AG04449 (cell line): ENCODE measurements at places on chromosomes 5 and 9.

- DNase-seq, result no peak
Measured at GRCh38 chr5:149632311-149633251, 51.3 kb downstream of the ARHGEF37 start.

DNA sequence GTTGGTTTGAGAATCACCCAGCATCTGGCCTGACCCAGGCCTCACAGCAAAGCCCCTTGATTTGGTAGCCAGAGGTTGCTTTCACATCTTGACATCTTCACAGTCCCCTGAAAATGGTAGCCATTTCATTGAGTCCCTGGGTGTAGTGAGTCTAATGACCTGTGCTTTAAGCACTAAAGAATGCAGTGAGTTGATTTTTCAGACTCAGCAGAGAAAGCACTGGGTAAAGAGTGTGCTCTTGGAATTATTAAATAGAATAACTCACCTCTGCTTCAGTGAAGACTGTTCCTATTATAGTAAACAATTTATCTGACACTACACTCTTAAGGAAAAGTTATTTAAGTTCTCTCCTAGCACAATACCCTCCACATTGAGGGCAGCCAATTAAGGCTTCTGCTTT is 56.2 kb downstream of the PTCD2 start:
- DNase-seq, result no peak

DNA sequence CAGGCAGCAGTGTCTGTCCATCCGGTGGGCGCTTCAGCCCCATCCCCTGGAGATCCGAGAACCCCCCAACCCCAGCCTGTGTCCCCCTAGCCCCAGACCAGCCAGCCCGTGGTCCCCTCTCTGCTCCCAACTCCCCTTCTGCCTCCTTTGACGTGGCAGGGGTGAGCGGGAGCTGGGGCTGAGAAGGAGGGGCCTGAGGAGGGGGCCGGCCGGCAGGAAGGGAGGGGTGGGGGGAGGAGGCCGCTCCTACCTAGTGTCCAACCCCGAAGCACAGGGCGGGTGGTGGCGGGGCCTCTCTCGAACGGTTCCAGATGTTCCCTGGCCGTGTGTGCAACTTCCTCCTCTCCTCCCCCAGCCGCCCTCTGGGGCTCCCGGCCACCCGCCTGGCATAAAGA is 31.0 kb downstream of the GOLGA2 start:
- DNase-seq, result peak; percentile 42

- peak; percentile 56 for DNase-seq
Measured at GRCh38 chr5:135944967-135945560, 9.7 kb downstream of the LECT2 start.

DNA sequence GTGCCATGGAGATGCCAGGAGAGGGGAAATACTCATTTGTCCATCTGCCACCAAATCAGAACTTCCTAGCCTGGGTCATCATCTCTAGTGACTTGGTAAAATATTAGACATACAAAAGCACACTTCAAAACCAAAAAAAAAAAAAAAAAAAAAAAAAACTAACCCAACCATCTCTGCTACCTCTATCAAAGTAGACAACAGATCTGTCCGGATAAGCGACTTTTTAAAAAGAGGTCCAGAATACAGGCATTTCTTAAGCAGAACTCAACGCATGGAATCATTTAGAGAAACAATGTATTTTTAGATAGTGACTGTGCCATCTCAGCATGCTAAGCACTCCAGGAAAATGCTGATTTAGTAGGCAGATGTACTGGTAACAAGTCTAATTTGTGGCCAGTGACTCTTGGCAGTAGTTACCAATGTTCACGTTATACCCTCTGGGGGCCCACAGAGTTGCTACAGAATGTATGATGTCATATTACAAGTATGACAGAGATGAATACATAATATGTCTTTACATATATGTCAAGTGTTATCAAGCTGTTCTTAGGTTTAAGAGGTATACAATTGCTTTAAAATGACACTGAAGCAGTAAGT is 107.8 kb downstream of the SMIM23 start:
- DNase-seq, result peak; percentile 86

DNA sequence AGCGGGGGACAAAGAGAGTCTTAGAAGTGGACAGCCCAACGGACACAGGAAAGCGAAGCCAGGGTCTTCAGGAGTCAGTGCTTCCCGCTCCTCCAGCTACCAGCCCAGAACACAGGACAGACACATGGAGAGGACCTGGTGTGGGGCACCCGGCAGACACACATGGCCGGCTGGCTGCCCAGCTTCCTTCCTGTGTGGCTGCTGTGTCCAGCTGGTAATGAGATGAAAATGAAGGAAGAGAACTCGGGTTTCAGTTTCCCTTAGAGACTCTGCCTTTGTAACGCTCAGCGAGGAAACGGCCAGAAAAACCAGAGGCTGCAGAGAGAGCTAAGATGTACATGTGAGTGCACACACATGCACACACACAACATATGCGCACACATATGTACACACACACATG is 87.5 kb downstream of the SECISBP2 start:
- no peak for DNase-seq

DNA sequence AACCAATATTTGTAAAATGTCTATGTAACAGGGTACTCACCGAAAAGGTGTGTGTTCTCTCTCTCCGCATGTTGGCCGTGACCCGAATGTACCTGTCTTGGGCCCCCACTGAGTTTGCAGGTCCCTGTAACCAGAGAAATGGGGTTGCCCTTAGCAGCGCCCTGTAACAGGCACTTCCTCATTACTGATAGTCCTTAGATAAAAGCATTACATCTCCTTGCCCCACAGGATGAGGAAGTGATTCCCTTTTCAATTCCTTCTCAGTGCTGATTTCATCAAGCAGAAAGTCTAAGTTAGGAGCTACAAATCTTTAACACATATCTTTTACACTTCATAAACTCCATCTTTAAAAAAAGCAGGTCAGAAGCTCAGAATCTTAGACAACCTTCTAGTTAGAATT is 15.2 kb upstream of the HMHB1 start:
- no peak for DNase-seq

DNA sequence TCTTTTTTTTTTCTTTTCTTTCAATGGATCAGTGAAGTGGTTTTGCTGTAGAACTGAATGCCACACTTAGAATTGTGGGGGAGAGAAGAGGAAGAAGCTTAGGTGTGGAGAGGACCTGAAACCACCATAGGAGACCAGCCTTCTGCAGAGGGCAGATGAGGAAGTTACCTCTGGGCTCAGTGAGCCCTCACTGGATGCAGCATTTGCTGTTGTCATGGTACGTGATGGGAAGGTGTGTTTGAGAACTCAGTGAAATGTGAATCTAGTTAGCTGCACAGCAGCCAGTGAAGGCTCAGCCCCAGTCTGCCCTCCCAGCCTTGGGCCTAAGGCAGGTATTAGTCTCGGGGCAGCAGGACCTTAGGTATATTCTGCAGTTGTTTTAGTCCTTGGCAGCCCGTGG is 17.5 kb downstream of the CYFIP2 start:
- no peak for DNase-seq

GRCh38 chr9:138114501-138115245 is 237.1 kb downstream of the CACNA1B start:
- DNase-seq, result no peak

GRCh38 chr5:76413746-76414145 is 10.7 kb downstream of the IQGAP2 start:
- no peak for DNase-seq

- no peak for DNase-seq
Measured at GRCh38 chr5:108266242-108266641, 115.7 kb downstream of the FBXL17 start.

DNA sequence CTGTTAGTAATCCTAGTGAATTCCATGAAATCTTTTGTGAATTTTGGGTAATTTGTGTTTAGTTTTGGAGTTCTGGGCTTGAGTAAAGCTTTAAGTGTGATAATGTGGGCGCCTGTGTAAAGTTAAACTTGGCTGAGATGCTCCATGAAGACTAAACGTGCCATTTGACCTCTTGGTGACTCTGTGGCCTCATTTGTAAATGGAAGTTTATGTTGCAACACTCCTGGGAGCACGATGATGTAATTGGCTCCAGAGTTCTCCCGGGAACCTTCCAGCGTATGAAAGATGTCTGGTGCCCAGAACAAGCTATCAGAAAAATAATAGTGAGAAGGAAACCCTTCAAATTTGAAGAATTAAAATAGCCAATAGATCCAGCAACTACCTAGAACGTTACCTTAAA is 981.2 kb downstream of the TLE4 start:
- DNase-seq, result no peak

DNA sequence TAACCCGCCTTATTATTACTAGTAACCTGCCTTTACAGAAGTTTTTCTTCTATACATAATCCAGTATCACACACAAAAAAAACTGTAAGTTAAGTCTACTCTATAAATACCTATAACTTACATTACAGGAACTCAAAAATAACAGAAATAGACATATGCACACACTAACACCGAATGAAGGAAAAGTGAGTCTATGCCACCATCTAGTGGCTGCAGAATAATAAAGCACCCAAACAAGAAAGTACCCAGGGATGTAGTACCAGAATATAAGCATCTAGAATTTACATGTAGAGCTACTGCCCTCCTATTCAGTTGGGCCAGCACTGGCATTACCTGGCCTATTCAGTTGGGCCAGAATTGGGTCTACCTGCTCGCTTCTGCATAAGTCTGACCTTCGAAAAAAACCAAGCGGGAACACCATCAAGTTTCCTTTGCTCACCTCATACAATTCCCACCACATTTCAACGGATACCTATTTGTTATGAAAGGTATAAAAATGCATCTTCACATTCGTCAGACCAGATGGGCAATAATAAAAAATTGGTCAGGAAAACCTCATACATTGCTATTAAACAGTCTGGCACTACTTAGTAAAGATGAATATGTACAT is 4.0 kb upstream of the NIPSNAP3A start:
- peak; percentile 23 for DNase-seq

- DNase-seq, result peak; percentile 9
Measured at GRCh38 chr9:84271531-84271900, 69.0 kb downstream of the SLC28A3 start.

GRCh38 chr5:123783421-123783820 is 271.4 kb downstream of the CSNK1G3 start:
- no peak for DNase-seq

- DNase-seq, result no peak
Measured at GRCh38 chr5:156971415-156971814, 8.4 kb upstream of the TIMD4 start.

- DNase-seq, result peak; percentile 81
Measured at GRCh38 chr5:173477345-173478040, 139.0 kb downstream of the BOD1 start.

- no peak for DNase-seq
Measured at GRCh38 chr9:3241290-3241689, 284.5 kb downstream of the RFX3 start.

- no peak for DNase-seq
Measured at GRCh38 chr5:66343370-66344071, 199.4 kb downstream of the SREK1 start.

- DNase-seq, result no peak
Measured at GRCh38 chr9:26172301-26172700, 494.1 kb upstream of the TUSC1 start.

GRCh38 chr5:6837519-6838110 is 124.4 kb downstream of the TENT4A start:
- no peak for DNase-seq

DNA sequence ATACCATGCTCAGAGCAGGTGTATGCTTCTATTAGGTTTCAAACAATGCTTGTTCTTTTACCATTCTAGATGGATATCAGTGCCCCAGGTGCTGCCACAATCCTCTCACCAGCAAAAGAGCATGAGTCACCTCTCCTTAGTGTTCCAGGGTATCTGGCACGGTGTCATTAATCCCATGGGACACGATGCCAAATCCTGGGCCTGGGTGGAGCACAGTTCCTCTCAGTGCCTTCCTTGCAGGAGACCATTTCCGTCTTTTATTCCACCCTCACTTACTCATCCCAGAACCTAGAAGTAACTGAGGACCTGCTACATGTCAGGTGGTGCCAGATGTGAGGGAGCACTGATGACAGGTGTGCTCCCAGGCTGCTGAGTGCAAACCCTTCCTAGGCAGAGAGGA is 1.3 kb upstream of the OR13J1 start:
- DNase-seq, result no peak

- no peak for DNase-seq
Measured at GRCh38 chr5:127839072-127839471, 135.9 kb downstream of the CCDC192 start.

- DNase-seq, result no peak
Measured at GRCh38 chr5:73296772-73297171, 123.8 kb downstream of the TMEM174 start.

DNA sequence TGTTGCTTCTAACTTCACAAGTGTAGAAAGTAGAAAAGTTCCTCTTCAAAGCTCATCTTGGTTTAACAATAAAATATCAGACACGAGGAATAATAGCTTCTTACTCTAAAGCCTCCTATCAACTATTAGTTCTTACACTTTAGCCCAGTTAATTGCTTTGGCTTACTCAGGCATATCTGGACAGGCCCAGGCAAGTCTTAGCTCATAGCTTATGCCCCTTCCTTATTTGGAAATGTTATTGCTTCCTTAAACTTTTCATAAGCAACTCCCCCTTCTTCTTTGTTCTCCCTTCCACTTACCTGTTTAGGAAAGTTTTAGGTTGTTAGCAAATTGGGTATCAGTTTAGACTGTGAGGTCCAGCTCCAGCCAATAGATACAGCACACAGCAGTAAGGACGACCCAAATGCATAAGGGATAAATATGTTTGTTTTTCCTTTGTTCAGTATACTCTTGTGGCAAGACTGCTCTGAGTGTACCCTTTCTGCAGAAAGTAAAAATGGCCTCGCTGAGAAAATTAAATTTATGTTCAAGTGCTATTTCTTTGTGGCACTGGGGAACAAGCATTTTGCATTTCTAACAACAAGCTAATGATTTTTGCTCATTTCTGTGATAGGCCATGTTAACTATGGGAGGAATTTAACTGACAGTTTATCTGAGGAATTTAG is 162.1 kb downstream of the SMC2 start:
- DNase-seq, result no peak

- DNase-seq, result no peak
Measured at GRCh38 chr9:104808035-104808614, 44.2 kb downstream of the NIPSNAP3B start.

- DNase-seq, result peak; percentile 9
Measured at GRCh38 chr5:173753307-173754168, 134.6 kb upstream of the CPEB4 start.

GRCh38 chr5:167861129-167861927 is 430.1 kb upstream of the WWC1 start:
- DNase-seq, result no peak

- DNase-seq, result no peak
Measured at GRCh38 chr5:8304341-8304740, 435.4 kb downstream of the MTRR start.
